ENCODE measurements at places on chromosomes 7 and 10. TPM values are rescaled to one million over a fixed set of nuclear protein-coding genes. Genes with fewer than 3 reads are reported as not detected.
A peak's percentile ranks its signal among the peaks of the same experiment; 100 is the strongest.

The CDK1 gene
- total RNA-seq: 67.9 TPM

GRCh38 chr10:7070950-7071349 is 339.9 kb downstream of the SFMBT2 start:
- no peak for DNase-seq

DNA sequence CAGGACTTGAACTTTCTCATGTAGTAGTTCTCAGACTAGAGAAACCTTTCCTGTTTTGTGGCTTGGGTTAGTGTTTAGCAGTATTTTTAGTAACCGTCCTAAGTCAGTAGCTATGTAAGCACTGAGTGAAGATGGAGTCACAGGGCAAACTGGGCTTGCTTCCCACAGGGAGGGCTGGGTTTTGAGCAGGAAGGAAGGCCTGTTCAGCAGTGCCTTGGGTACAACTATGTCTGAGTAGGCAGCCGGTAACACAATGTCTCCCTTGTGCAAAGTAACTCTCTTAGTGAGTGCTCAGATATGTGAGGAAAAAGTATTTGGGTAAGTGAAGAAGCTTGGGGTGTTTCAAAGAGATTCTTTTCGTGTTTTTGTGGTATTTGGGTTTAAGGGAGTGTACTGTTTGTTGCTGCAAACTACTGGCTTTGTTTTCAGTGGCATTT is 96.4 kb downstream of the CCSER2 start:
- peak; percentile 19 for DNase-seq

DNA sequence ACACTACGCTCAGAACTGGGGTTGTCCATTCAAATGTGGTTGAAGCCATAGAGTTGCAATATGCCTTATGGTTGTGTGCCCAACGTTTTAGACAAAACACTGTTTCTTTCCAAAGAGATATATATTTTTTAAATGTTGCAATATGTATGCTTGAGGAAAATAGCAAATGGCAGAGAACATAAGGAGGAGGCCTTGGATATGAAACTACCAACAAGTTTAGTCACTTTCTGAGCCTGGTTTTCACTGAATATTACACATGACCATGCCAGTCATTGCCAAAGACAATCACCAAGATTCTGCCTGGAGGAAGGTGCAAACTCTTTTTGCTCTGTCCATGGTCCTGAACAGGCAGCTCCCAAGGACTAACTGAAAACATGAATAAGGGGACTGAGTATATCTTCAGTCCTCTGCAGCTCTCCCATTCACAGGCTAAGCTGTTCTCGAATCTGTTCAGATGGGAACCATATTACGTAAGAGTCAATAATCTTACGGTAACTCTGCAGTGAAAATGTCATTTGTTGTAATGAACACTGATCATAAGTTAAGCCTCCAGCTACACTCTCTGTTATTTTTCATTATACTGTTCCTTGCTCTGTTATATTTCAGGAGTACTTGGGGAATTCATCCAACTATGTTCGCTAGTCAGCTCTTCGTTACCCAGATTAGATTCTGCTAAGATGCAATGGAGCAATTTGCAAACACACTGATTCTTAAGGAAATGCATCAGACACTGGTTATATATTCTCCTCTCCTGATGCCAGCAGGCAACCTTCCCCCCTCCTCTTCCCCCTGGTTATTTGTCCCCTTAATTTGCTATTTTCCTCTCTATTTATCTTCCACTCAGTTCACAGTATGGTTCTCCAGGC is 90.7 kb upstream of the C1QL3 start:
- DNase-seq: no peak

The EN2 gene
- total RNA-seq: not detected

The RFC2 gene
- total RNA-seq: 99.4 TPM

The SVOPL gene
- total RNA-seq: not detected

- peak; percentile 43 for DNase-seq
These were observed 652 bp downstream of the KAZALD1 start for GRCh38 chr10:101062232-101063049.

GRCh38 chr10:20672741-20673140 is 224.4 kb downstream of the NEBL start:
- no peak for DNase-seq

DNA sequence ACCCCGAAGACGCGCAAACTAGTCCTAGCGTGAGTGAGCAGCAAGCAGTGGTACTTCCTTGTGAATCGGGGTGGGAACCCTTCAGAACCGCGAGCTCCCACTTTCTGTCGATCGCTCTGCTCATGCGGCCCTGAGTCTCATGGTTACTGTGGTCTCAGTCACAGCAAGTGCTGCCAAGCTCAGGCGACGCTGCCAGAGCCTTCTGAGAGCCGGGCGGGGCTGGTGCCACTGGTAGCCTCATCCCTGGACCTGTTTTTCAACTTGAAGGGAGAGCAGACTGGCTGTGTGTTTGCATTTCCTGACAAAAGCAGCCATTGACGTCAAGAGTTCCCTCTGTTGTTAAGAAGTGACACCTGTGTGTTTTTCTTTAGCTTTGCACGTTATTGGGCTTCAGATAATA is 32.9 kb upstream of the BHLHA15 start:
- DNase-seq: no peak

The C10orf105 gene
- total RNA-seq: 0.11 TPM

DNA sequence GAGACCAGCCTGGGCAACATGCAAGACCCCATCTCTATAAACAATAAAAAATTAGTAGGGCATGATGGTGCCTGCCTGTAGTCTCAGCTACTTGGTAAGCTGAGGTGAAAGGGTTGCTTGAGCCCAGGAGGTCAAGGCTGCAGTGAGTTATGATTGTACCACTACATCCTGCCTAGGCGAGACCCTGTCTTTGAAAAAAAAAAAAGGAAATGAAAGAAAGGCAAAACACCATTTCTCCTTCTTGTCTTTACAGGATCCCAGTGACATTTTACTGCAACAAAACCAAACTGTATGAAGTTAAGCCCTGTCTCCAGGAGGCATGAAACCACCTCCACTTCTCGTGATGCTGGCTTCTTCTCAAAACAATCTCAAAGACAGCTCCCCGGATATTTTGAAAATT is 29.9 kb upstream of the PBLD start:
- no peak for DNase-seq

The GDF10 gene
- total RNA-seq: 0.18 TPM

The PROSER2 gene
- total RNA-seq: 2.4 TPM

- no peak for DNase-seq
These were observed 2.6 kb upstream of the ZNF503 start for GRCh38 chr10:75403939-75404814.

DNA sequence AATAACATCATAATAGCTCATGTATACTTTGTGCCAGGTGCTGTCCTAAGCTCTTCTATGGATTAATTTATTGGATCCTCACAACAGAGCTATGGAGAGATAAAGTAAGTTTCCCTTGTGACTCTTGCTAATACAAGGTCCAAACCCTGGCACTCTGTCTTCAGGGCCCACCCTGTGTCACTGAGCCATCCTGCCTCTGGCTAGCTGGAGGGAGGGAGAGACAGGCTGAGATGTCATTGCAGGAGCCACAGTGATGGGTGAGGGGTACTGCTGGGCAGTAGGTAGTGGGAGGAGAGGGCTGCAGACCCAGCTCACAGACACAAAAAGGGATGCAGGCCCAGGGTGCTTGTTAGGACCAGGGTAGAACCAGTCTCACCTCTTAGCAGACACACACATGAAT is 16.9 kb downstream of the GCK start:
- DNase-seq: no peak

- DNase-seq: no peak
These were observed 118.1 kb downstream of the WDR11 start for GRCh38 chr10:120969219-120969645.

The TEX47 gene
- not detected for total RNA-seq

DNA sequence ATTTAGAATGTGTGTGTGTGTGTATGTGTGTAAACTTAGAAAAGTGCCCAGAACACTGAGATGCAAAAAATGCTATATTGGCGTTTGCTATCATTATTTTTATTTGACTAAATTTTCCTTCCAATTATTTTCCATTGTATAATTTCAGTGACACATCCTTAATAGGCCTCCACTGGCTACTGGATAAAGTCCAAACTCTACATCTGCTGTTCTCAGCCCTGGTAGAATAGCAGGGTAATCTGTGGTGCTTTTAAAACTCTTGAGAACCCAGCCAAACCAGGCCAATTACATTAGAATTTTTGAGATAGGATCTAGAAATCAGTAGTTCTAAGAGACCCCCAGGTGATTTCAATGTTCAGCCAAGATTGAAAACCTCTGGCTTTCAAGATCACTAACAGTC is 66.4 kb downstream of the ZNF503 start:
- DNase-seq: no peak

The ANKRD7 gene
- total RNA-seq: 0.64 TPM

GRCh38 chr10:70551971-70552422 is 50.5 kb downstream of the PRF1 start:
- no peak for DNase-seq

All from CD8-positive, alpha-beta memory T cell (primary cell).